ENCODE measurements at places on chromosomes 5 and 9.

DNA sequence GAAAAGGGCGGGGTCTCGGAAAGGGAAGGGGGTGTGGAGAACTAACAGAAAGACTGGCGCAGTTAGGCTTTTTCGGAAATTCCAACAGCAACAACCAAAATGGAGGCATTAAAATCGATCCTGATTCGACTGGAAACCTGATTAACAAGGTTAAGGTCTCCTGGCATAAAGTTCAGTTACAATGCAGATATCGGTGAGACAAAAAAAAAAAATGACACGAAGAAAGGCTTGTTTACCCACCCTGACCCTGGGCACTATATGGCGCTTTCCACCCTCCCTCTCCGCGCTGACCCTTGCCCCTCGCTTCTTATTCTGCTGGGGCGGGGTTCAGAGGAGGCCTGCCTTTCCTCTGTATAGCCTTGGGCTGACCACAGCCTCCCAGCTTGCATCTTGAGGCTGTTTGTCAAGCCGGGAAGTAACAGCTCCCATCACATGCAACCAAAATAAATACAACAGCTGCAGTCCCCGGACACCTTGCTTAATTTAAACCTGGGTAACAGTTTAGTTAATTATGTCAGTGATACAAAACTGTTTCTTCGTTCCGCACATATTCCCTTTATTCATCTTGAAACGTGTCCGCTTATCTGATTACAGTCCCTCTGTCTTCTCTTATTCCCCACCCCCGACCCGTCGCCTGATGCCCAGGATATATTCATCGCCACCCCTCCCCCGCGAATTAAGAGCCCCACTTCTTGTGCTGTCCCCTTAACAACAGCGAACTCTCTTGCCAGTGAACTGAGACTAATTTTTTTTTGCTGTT lies 795 bp upstream of the PJA2 start:
- DNase-seq = peak; percentile 67

DNA sequence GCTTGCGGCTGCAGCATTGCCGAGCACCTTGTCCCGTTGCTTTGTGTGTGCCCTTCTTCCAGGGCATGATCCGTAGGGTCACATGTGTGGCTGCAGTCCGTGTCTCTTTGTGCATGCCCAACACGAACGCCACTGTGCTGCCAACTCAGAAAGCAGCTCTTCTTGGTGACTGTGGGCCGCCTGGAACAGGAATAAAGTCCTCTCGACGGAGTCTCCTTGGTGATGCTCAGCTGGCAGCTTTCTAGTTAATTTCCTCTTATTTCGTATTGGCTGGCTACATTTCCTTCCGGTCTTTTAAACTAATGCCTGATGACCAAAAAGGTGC lies 5.8 kb downstream of the EXOC3 start:
- DNase-seq = no peak

- DNase-seq = no peak
These were observed 264.8 kb downstream of the CETN3 start for GRCh38 chr5:90144625-90145327.

GRCh38 chr5:146390469-146390868 lies 51.8 kb downstream of the POU4F3 start:
- DNase-seq = no peak

- DNase-seq = no peak
These were observed 173.5 kb downstream of the FGF1 start for GRCh38 chr5:142512043-142513042.

DNA sequence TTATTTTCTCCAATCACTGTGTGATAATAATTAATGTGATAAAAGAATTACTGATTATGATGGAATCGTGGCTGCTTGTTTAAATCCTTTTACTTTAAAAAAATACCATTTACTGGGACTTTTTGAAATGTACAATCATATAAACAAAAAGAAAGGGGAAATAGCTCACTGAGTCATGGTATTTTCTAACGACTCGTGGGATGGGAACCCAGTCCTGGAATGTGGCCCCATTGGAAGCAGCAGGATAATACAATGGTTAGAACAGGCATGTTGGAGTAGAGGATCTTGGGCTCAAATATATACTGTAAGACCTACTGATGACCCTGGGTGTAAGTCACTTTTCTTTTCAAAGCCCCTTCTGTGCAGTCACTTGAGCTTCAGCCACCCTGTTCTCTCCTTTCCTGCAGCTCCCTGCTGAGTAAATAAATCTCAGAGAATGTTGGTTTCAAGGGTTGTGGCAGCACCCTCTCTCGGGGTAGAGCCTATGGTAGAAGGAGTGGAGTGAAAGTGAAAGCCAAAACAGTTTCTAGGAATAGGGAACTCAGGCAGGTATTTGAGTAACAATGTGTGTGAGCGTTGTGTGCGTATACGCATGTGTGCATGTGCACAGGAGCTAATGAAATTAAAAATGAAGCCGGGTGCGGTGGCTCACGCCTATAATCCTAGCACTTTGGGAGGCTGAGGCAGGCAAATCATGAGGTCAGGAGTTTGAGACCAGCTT lies 40.8 kb upstream of the LARP1 start:
- peak; percentile 26 for DNase-seq

DNA sequence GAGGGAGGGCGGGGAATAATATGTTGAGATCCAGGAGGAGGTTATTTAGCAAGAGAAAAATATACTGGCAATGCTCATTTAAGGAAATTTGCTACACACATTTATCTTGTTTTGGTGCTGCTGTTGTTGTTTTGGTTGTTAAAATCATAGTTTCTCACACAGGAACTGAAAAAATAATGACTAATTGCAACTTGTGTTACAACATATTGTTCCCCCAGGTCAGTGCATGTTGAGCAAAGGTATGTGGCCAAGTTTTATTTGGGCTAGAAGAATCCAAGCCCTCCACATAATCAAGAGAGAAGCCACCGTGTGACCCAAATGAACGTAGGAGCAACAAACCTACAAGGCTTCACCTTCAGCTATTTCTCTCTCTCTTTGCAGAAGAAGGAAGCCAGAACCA lies 220.3 kb upstream of the DAPK1 start:
- no peak for DNase-seq

- DNase-seq = no peak
These were observed 100.7 kb upstream of the SPRY4 start for GRCh38 chr5:142425286-142426065.

DNA sequence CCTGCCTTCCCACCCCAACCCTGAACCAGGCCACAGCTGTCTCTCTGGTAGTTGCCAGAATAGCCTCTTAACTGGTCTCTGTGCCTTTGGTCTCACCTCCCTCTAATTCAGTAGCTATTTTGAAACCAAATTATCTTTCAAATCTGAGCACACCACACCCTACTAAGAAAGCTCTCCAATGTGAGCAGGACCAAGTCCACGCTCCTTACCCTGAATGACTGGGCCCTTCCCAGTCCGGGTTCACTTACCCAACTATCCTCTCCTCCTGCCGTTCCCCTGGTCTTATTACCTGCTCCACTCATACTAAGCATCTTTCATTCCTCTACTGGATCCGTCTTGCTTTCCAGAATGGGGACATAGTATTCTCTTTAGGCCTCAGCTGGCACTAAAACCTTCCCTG lies 16.8 kb downstream of the ANKH start:
- no peak for DNase-seq

GRCh38 chr9:105842023-105842644 lies 147.8 kb downstream of the TMEM38B start:
- no peak for DNase-seq

GRCh38 chr5:42889311-42889933 lies 77.7 kb upstream of the SELENOP start:
- DNase-seq = peak; percentile 37

DNA sequence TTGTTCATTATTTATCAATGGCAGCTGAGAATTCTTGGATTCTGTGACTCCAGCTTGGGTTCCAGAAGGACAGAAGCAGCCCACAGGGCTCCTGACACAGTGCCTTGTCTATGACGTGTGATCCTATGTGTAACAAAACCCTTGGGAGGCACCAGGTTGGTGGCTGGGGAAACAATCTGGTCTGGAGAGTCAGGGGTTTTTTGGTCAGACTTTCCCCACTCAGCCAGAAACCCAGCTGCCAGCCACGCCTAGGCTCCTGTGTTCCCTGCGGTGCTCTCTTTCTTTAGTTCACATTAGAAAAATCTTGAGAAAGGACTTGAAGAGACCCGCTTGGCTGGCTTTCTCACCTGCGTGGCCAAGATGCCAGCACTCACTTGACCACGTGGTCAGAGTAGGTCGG lies 15.5 kb upstream of the ZBED3 start:
- peak; percentile 75 for DNase-seq

- no peak for DNase-seq
These were observed 112.8 kb upstream of the SARDH start for GRCh38 chr9:133850937-133851336.

GRCh38 chr9:107283623-107284616 lies 841 bp downstream of the RAD23B start:
- DNase-seq = peak; percentile 18

- DNase-seq = no peak
These were observed 25.8 kb upstream of the KIF12 start for GRCh38 chr9:114124666-114125475.

DNA sequence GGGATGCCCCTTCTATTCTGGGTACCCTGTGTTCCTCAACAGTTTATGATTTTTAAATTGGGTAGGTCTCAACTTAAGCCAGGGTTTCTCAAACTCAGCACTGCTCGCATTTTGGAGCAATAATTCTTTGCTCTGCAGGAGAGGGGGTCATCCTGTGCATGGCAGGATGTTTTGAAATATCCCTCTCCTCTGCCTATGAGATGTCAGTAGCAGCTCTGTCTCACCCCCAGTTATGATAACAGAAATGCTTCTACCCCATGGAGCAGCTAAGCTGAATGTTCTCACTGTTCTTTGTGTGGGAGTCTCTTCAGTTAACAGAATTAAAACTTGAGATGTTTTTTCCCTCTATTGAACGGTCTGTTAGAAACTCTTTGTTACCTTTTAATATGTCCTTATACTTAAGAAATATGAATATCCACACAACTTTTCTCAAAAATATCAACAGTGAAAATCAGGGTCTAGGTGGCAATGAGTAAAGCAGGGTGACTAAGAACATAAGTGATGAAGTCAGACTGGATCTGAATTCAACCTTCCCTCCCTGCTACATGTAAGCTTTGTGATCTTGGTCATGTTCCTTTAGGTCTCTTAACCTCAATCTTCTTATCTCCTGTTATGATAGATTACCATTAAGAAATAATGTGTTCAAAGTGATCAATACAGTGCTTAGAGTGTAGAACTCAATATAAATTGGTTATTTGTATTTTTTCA lies 89.0 kb downstream of the CAMK4 start:
- DNase-seq = no peak

GRCh38 chr5:19987612-19988361 lies at the start of gene CDH18:
Gene CDH18, minus strand, starts transcription at chr5:19988200. Its CDS starts 149,214 bp downstream, at chr5:19838986.
- DNase-seq = no peak

GRCh38 chr5:12911156-12911555 lies 1006.9 kb upstream of the CTNND2 start:
- DNase-seq = no peak

DNA sequence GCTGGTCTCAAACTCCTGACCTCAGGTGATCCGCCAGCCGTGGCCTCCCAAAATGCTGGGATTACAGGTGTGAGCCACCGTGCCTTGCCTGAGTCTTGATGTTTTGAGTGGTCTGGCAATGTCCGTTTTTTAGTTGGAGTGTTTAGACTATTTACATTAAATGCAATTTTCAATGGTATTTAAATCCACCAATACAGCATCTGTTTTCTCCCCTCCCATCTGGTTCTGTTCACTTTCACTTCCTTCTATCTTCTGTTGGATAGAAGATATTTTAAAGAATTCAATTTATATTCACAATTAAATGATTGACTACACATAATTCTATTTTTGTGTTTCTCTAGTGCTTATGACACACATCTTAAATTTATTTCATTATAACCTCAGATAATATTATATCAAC lies 26.0 kb upstream of the PCAT7 start:
- DNase-seq = no peak

All from DMS79 treated with DMSO at 0.1 percent for 48 hours (cell line).